ENCODE measurements at places on chromosomes 7 and 10. TPM values are rescaled to one million over a fixed set of nuclear protein-coding genes. Genes with fewer than 3 reads are reported as not detected.

Gene SEMA3E
- polyA plus RNA-seq: not detected

Gene GPR22
- not detected for polyA plus RNA-seq

Gene GOLGA7B
- not detected for polyA plus RNA-seq

Gene AGBL3
- polyA plus RNA-seq: 1.3 TPM

Gene ZNF804B
- not detected for polyA plus RNA-seq

Gene ADARB2
- not detected for polyA plus RNA-seq

Gene CCDC172
- polyA plus RNA-seq: not detected

Gene UNCX
- polyA plus RNA-seq: not detected

Gene PRKCQ
- polyA plus RNA-seq: 1.7 TPM

Gene LGI1
- polyA plus RNA-seq: not detected

Gene DTX2
- polyA plus RNA-seq: 19.9 TPM

Gene NEUROD6
- not detected for polyA plus RNA-seq

Gene PARP12
- 30.8 TPM for polyA plus RNA-seq

Gene DKK1
- not detected for polyA plus RNA-seq

Gene TRIM73
- polyA plus RNA-seq: 2.6 TPM

Gene ST8SIA6
- not detected for polyA plus RNA-seq

Gene MALRD1
- polyA plus RNA-seq: not detected

Gene GIMAP2
- polyA plus RNA-seq: 11.9 TPM

Gene IL2RA
- 27.2 TPM for polyA plus RNA-seq

Gene GPR26
- not detected for polyA plus RNA-seq

Gene LRRC18
- 0.58 TPM for polyA plus RNA-seq

Gene CALD1
- 0.89 TPM for polyA plus RNA-seq

Gene SRGN
- polyA plus RNA-seq: 65.1 TPM

Gene TCERG1L
- not detected for polyA plus RNA-seq

Gene NEURL1
- 0.35 TPM for polyA plus RNA-seq

Gene UBE2H
- polyA plus RNA-seq: 66.3 TPM

Gene TMEM176A
- polyA plus RNA-seq: not detected

Gene ERCC6
- polyA plus RNA-seq: 12.4 TPM

Gene TYSND1
- polyA plus RNA-seq: 21.0 TPM

Gene STEAP1B
- polyA plus RNA-seq: 3.4 TPM

Gene MUC12
- not detected for polyA plus RNA-seq

Gene HOXA1
- polyA plus RNA-seq: 0.24 TPM

Gene LRRC61
- polyA plus RNA-seq: 29.1 TPM

Gene AKR1C8
- polyA plus RNA-seq: not detected

Gene HHEX
- polyA plus RNA-seq: 134 TPM

Gene LMBR1
- 29.2 TPM for polyA plus RNA-seq

Gene DGKB
- not detected for polyA plus RNA-seq

Gene IRF5
- 132 TPM for polyA plus RNA-seq

Gene SNCG
- not detected for polyA plus RNA-seq
